ENCODE measurements at places on chromosomes 5 and 9. TPM values are rescaled to one million over a fixed set of nuclear protein-coding genes. Genes with fewer than 3 reads are reported as not detected.

PDE8B gene
- not detected for total RNA-seq

CARD6 gene
- 0.43 TPM for total RNA-seq

PCDHA3 gene
- 0.39 TPM for total RNA-seq

SLC35D2 gene
- 25.6 TPM for total RNA-seq

ESM1 gene
- not detected for total RNA-seq

POLE3 gene
- 30.6 TPM for total RNA-seq

TMOD1 gene
- not detected for total RNA-seq

SOX30 gene
- total RNA-seq, result not detected

CKS2 gene
- total RNA-seq, result 64.0 TPM

FBP1 gene
- total RNA-seq, result not detected

ADAMTS16 gene
- under 0.01 TPM for total RNA-seq

SPATA31C1 gene
- total RNA-seq, result not detected

SUSD3 gene
- 0.54 TPM for total RNA-seq

LHX3 gene
- not detected for total RNA-seq

PRDM9 gene
- total RNA-seq, result not detected

PCDHGB6 gene
- 3.1 TPM for total RNA-seq

PRSS3 gene
- total RNA-seq, result 0.79 TPM
